ENCODE measurements at places on chromosomes 3 and 15.

DNA sequence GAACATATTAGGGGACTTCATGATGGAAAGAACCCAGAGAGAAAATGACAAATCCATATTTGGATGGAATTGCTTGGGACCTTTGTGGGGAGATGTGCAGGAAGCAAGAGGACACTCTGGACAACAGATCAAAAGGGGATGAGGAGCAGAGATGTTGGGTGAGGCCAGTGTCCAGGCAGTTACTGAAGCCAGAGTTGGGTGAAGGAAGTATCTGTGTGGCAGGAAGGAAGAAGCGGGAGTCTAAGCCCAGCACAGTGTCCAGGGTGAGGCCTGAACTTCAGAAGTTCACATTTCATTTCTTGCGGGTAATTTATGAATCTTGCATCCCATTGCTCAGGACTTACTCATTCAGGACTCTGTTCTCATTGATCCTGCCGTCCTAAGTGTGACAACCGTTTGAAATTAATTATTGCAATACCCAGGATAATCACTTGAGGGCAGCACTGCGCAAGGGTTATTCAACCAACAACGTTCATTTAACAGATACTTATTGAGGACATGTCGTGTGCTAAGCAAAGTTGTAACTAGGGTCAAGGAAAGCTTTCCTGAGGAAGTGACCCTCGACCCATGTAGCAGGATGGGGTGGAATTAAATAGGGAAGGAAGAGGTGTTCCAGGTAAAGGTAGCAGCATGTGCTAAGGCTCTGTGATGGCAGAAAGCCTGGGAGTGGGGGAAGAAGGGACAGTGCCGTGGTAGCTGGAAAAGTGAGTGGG is 61.3 kb upstream of the CMTM8 start:
- no peak for DNase-seq

DNA sequence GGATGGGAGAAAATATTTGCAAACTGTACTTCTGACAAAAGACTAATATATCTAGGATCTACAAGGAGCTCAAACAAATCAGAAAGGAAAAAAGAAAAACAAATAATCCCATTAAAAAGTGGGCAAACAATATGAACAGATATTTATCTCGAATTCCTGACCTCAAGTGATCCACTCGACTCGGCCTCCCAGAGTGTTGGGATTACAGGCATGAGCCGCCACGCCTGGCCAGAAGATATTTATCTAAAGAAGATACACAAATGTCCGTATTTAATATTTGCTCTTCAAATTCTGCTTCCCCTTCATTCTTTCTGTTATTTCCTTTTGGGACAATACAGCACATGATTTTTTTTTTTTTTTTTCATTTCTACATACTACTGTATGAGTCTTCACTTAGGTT is 151.7 kb upstream of the GRM7 start:
- no peak for DNase-seq

GRCh38 chr3:149581681-149582370 is 76.0 kb downstream of the WWTR1 start:
- DNase-seq = no peak

DNA sequence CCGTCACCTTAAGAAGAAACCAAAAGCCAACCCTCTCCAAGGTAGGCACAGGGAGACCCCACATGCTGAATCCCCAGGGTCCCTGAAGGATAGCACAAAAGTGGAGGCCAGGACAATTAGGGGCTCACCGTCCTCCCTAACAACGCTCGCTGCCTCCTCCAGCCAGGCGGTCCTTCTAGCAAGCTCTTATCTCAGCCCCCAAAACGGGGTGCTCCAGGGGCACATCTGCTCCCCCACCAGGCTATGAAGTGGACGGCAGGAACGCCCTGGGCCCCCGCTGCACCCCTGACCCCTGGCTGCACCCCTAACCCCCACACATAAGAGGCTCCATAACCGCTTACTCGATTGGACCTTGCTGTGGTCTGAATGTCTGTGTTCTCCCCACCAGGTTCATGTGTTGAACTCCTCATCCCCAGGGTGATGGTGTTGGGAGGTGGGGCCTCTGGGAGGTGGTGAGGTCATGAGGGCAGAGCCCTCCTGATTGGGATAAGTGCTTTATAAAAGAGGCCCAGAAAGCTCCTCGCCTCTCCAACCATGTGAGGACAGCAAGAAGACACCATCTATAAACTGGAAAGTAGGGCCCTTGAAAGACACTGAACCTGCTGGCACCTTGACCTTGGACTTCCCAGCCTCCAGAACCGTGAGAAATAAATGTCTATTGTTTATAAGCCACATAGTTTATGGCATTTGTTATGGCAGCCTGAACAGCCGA is 153.3 kb downstream of the NUP210 start:
- DNase-seq = no peak

- DNase-seq = no peak
Measured at GRCh38 chr3:25723802-25724201, 59.1 kb upstream of the TOP2B start.

GRCh38 chr3:30924763-30925162 is 30.3 kb upstream of the GADL1 start:
- DNase-seq = no peak

- DNase-seq = no peak
Measured at GRCh38 chr3:17686613-17687012, 55.8 kb downstream of the TBC1D5 start.

- no peak for DNase-seq
Measured at GRCh38 chr3:185759512-185759911, 65.3 kb downstream of the IGF2BP2 start.

DNA sequence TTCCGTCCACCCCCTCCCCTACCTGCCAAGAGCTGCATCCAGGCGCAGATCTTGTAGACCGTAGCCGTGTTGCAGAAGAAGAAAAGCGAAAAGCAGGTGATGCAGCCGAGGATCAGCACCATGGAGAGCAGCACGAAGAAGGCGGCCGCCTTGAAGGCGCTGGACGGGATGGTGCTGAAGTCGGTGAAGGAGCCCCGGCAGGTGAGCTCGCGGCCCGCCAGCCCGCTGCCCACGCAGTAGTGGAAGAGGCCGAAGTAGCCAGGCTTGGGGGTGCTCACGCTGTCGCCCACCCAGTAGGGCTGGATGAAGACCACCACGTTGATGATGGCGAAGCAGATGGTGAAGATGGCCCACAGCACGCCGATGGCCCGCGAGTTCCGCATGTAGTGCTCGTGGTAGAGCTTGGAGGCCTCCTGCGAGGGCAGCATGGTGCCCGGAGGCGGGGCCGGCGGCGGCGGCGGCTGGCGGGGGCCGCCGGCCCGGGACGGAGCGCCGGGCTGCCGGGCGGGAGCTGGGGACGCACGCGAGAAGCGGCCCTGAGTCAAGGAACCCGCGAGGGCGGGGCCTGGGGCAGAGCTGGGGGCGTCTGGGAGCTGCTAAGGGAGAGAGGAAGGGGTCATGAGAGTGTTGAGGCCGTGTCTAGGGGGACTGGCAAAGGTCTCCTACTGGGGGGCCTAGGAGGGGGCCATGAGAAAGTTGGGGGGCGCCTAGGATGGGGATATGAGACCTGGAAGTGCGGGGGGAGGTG is 1.2 kb downstream of the LHFPL4 start:
- no peak for DNase-seq

DNA sequence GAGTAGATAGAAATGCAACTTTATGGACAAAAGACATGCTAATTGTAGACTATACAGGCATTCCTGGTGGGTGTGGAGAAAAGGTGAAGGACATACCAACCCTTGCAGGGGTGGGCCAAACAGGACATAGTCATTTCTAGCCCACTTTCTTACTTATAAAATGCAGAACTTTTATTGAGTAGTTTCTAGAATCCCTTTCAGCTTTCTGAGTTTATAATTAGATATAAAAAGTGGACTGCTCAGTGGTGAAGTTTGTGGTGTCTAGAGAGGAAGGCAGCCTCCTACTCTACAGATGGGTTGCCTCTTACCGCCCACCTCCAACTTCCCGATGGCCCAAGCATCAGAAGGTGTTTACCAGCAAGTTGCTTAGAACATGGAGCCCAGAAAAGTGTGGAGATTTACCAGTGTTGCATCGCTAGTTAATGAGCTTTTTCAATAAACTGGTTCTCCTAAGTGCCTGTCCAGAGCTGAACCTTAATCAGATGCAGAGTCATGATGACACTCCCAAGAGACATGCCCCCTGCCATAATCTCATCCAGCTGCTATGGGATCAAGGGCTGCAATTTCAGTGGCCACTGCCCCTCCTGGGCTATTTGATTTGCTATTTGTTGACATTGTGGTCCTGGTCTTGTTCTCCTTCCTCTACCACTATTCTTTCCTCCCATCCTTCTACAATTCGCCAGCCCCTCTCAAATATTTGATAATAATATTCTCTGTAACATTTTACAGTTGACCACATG is 77.5 kb upstream of the STRIT1 start:
- DNase-seq = no peak

DNA sequence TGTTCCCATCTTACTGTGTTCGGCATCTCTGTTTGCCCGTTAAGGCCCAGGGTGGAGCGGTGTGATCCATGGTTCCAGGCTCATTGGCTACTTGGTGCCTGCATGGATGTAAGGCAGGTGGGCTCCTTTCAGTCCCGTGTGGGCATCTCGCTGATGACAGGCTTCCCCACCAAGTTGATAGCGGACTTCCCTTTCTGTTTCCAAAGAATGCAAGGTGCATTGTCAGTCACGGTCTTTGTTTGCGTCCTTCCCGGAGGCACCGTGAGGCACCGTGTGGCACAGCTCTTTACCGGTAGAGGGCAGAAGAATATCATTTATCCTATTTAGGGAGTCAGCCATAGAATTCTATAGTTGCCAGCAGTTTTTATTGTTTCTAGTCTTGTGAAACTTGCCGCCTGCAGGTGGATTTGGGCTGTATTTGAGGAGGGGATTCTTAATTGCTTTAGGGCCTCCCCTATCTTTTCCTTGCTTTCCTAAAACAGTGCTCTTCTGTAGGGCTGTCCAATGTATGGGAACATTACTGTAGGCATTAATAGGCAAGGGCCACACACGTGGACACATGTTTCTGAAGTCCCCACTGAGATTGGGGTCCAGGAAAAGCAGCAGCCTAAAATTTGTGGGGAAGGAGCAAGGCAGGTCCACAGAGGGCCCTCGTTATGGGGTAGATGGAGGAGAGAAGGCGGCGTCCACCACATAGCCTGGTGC is 244.1 kb downstream of the SLCO3A1 start:
- peak; percentile 82 for DNase-seq

DNA sequence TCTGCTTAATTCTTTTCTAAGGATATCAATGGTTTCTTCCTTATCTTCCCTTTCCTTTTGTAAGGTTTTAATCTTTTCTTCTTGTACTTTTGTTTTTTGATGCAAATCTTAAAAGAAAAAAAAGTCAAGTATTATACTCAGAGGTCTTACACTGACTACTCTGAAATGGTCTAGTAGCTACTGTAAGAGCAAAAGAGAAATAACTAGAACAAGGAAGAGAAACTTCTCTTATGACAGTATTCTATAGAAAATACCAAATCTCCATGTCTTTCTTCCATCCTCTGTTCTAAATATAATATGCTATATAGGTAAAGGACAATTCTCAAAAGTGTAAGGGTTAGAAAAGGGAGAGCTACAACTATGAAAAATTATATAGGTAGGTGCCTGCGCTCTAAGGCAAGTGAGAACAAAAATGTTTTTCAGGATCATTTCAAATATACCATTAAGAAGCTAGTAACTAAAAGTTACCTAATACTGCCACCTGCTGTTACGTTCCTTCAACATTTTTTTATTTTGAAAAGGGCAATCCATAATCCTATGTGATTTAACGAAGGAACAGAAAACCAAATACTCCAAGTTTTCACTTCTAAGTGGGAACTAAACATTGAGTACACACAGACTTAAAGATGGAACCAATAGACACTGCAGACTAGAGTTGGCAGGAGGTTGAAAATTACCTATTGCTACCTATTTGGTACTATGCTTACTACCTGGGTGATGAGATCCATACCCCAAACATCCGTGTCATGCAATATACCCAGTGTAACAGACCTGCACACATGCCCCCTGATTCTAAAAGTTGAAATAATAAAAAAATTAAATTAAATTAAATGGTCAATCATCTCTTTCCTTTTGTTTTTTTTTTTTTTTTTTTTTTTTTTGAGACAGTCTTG is 36.7 kb downstream of the CIP2A start:
- DNase-seq = no peak

GRCh38 chr3:134903837-134904236 is 108.8 kb downstream of the EPHB1 start:
- no peak for DNase-seq

GRCh38 chr3:101143012-101143411 is 149.8 kb upstream of the ABI3BP start:
- DNase-seq = no peak

- DNase-seq = no peak
Measured at GRCh38 chr3:1969281-1969680, 129.4 kb upstream of the CNTN4 start.

- peak; percentile 89 for DNase-seq
Measured at GRCh38 chr3:127671523-127672428, 976 bp upstream of the ABTB1 start.

GRCh38 chr3:156664011-156664830 is 10.2 kb upstream of the TIPARP start:
- DNase-seq = no peak

DNA sequence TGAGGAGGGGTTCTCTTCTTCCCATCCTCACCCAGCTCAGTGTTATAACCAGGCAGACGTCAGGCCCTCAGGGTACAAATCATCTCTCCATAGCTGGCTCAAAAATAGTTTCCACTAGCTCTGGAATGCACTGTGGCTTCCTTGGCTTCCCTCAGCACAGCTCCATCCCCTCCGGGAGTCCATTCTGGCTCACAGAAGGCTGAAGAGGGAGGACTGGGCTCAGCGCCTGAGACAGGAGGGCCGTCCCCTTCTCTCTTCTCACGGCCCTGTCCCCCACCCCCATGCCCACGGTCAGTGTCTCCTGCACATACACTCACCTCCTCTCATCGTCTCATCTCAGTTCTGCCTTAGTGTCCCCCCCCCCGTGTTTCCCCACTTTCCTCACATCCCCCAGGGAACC is 50.1 kb downstream of the UMPS start:
- no peak for DNase-seq

GRCh38 chr15:90910441-90911301 is 7.6 kb downstream of the MAN2A2 start:
- no peak for DNase-seq

Measured in posterior cingulate gyrus (tissue), 11 donors.